ENCODE measurements at places on chromosomes 3 and 15.

DNA sequence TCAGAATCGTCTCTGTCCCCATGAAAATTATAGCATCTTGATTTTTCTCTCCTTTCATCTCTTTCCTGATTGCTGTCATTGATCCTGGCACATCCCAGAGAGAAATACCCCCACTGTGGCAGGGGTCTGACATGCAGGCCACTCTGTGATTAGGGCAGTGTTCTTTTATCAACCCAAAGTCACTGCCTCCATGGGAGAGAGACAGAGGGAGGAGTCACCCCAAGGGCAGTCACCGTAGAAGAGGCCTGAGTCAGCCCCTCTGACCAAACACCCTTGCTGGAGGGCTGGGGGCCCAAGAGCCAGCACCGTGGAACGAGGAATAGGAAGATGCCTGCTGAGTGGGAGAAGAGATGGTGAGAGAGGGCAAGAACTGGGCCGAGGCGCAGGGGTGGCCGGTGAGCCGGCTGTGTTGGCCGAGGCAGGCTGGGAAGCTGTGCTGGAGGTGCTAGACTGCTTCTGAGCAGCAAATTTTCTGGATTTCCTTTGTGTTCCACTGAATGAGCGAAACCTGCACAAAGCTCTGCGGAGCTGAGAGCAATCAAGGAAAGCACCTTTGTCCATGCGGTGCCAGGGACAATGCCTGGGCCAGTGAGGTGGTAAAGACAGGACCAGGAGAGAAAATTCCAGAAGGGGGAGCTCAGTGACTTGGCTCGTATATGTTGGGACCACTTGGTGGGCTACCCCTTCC, 103.8 kb downstream of the ADCY5 start:
- DNase-seq = no peak

DNA sequence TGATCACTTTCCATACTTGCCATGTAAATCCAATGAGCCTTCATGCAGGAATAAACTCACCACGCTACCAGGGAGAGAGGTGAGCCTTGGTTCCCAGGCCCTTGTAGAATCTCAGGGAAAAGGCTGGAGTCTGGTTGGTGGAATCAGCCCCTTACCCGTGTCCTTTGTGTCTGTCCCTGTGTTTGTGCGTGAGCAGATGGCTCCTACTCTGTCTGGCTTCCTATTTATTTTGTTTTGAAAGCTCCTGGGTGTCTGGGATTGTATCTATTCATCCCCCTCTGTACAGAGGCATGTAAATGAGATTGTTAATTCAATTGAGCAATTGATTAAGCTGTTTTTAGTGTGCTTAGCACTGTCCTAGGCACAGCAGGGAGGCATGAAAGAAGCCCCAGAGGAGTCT, 278.1 kb downstream of the THSD4 start:
- no peak for DNase-seq

DNA sequence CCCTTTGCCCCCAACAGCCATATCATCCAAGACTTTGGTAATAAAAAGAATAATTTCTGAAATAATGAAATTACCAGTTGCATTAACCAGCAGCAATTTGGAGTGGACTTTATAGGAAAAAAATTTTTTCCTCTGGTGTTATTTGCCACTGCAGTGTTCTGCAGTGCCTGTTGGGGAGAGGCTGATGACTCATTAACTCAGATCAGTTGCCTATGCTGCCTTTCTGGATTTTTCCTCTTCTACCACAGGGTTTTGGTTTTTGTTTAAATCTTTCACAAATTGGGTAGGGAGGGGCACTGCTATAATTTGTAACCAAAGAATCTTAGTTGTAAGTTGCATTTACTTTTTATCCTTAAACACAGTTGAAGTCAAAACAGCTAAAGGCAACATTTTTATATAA, 22.7 kb downstream of the ATP6V1A start:
- DNase-seq = no peak

- no peak for DNase-seq
Measured at GRCh38 chr3:4680871-4681300, 187.7 kb downstream of the ITPR1 start.

DNA sequence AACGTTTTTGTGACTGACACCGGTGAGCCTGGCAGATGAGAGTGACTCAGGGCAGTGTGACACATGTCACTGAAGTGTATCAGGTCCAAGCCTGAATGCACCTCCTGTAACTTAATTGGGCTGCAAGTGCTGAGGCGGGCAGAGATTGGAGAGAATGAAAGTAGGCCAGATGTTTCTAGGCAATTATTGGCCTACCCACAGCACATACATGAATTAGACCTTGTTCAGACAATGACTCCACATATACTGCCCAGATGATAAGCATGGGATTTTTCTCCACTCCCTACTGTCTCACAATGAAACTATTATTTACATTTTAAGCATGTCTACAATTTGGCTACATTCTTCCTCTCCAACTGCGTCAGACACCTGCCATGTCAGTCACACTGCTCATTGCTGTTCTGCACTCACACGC, 187.3 kb upstream of the ZNF385D start:
- no peak for DNase-seq

DNA sequence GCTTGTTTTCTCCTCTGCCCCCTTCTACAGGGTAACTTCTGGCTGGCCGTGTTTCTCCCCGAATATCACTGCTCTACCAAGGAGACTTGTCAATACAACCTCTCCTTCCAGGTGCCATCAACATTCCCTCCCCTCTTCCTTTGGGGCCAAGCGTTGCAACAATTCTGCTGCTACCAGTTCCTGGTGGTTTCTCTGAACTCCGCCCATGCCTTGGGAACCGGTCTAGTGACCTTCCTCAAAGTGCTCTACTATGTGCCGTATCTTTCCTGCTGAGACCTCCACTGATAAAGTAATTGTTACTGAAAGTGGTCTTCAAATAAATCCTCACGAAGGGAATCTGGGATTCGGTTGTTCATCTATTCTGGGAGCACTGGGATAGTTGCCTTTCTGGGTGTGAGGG, 26.2 kb downstream of the PCSK6 start:
- DNase-seq = no peak

Data from right renal pelvis (tissue), 4 donors.